Keratinocyte (primary cell): ENCODE measurements at places on chromosomes 12 and 14.

GRCh38 chr12:30304528-30304927, 391.1 kb downstream of the IPO8 start:
- no peaks in the 10 kb centered on the region for H3K27me3 ChIP-seq
- no peak overlapping the region for H3K4me3 ChIP-seq
- H3K4me1 ChIP-seq: peaks cover 9% of the 10 kb centered on the region
- no peak for DNase-seq
- H3K27ac ChIP-seq: no peak overlapping the region
- H3K36me3 ChIP-seq: no peaks in the 10 kb centered on the region

DNA sequence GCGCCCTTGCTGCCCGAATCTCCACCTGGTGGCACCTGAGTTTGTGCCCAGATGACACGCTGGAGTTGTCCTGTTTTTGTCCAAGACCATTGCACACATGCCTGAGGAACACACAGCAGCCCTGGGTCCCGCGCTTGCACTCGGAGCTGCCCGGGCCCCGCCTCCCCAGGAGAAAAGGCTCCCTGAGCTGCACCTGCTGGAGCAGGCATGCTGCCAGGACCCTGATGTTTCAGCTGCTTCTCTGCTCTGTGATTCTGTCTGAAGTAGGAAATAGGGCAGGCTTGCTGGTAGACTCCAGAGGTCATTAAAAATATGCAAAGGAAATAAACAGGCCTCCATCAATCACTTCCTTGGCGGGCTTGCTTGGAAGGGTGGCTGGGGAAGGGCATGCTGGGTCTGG, 271.6 kb downstream of the CACNA1C start:
- no peaks in the 10 kb centered on the region for H3K36me3 ChIP-seq
- no peak overlapping the region for H3K27ac ChIP-seq
- H3K4me3 ChIP-seq: no peak overlapping the region
- peaks cover 11% of the 10 kb centered on the region for H3K27me3 ChIP-seq
- DNase-seq: no peak

- H3K4me1 ChIP-seq: no peaks in the 10 kb centered on the region
- H3K27me3 ChIP-seq: no peaks in the 10 kb centered on the region
- no peak overlapping the region for H3K27ac ChIP-seq
Measured at GRCh38 chr12:19891936-19892591, 452.8 kb downstream of the AEBP2 start.

- H3K27ac ChIP-seq: no peak overlapping the region
- no peaks in the 10 kb centered on the region for H3K27me3 ChIP-seq
Measured at GRCh38 chr12:108666401-108666881, 32.7 kb upstream of the SELPLG start.

DNA sequence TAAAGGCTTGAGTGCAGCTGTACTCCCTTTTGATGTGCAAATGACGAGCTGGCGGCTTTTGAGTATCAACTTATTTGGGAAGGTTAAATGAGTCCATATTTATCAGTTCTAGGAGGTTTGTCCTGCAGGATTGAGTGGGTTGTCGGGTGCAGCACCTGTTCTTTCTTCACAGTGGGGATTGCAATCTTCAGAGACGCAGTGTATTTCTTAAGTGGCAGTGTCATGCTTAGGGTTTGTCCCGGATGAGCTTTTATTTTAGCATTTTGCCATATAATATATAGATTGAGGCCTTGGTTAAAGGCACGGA, 1.2 kb downstream of the FUT8 start:
- no peak overlapping the region for H3K27ac ChIP-seq
- peaks cover 14% of the 10 kb centered on the region for H3K4me1 ChIP-seq
- H3K4me3 ChIP-seq: peak overlapping the region; percentile 89
- H3K36me3 ChIP-seq: no peaks in the 10 kb centered on the region
- no peaks in the 10 kb centered on the region for H3K27me3 ChIP-seq
- DNase-seq: no peak

- H3K27me3 ChIP-seq: no peaks in the 10 kb centered on the region
- H3K4me3 ChIP-seq: no peak overlapping the region
- DNase-seq: no peak
- H3K4me1 ChIP-seq: no peaks in the 10 kb centered on the region
- H3K27ac ChIP-seq: no peak overlapping the region
- no peaks in the 10 kb centered on the region for H3K36me3 ChIP-seq
Measured at GRCh38 chr12:58087423-58088127, 146.2 kb downstream of the ATP23 start.

- H3K36me3 ChIP-seq: no peaks in the 10 kb centered on the region
- no peak for DNase-seq
- H3K4me3 ChIP-seq: no peak overlapping the region
Measured at GRCh38 chr12:75997658-75998057, 33.9 kb downstream of the PHLDA1 start.

- peaks cover 15% of the 10 kb centered on the region for H3K27me3 ChIP-seq
- no peak overlapping the region for H3K4me3 ChIP-seq
- no peaks in the 10 kb centered on the region for H3K36me3 ChIP-seq
- H3K27ac ChIP-seq: no peak overlapping the region
Measured at GRCh38 chr14:23548351-23549318, 2.9 kb downstream of the ZFHX2 start.

DNA sequence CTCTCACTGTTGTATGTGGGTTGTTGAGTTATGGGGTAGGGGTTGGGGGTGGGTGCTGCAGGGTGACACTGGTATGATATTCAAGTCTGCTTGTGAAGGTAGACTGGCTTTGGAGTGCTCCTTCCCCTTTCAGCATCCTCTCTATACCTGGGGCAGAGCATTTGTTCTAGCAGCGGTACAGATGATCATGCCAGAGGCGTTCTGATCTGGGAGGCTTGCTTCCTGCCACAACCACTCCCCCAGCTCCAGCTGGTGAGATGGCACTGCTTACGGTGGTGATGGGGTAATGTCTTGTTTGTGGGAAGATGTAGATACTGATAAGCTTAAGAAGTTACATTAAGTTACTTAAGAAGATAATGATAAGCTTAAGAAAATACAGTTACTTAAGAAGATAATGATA, 131.8 kb downstream of the ERC1 start:
- H3K4me3 ChIP-seq: no peak overlapping the region
- peaks cover under 1% of the 10 kb centered on the region for H3K4me1 ChIP-seq
- no peaks in the 10 kb centered on the region for H3K27me3 ChIP-seq
- no peaks in the 10 kb centered on the region for H3K36me3 ChIP-seq
- no peak for DNase-seq

DNA sequence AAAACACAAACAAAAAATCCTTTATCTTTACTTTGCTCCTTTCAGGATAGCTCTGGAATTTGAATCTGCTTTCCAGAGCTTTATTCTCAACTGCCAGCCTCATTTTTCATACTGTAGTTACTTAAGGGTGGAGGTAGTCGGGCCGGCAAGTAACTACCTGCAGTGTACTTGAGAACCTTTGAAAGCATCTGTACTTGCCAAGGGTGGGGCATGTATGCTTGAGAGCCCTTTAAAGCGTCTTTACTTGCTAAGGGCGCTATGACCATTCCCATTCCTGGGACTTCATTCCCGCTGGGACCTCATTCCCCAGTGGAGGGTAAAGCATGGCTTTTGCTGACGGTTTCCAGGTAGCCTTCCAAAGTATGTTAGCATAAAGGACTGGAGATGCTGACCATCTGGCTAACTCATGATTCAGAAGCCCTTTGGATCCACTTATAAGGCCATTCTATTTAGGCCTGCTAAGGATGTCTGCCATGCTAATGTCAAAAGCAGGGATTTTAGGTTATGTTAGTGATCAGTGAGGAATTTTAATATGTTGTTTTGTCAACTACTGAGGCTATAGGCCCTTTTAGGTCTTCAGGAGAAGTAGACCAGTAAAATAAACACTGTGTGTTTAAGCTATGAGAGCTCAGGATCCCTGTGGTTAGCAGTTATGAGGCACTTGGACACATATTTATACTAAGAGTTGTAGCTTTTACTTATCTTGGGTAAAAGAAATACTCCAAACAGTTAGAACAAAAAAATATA, 74.9 kb downstream of the CRADD start:
- H3K27ac ChIP-seq: no peak overlapping the region
- DNase-seq: no peak
- no peak overlapping the region for H3K4me3 ChIP-seq
- no peaks in the 10 kb centered on the region for H3K27me3 ChIP-seq
- peaks cover 15% of the 10 kb centered on the region for H3K4me1 ChIP-seq

- H3K27me3 ChIP-seq: peaks cover 20% of the 10 kb centered on the region
- peak; percentile 32 for DNase-seq
- H3K36me3 ChIP-seq: no peaks in the 10 kb centered on the region
- H3K4me3 ChIP-seq: no peak overlapping the region
- no peaks in the 10 kb centered on the region for H3K4me1 ChIP-seq
- H3K27ac ChIP-seq: no peak overlapping the region
Measured at GRCh38 chr14:92316937-92317336, 6.0 kb upstream of the SLC24A4 start.

DNA sequence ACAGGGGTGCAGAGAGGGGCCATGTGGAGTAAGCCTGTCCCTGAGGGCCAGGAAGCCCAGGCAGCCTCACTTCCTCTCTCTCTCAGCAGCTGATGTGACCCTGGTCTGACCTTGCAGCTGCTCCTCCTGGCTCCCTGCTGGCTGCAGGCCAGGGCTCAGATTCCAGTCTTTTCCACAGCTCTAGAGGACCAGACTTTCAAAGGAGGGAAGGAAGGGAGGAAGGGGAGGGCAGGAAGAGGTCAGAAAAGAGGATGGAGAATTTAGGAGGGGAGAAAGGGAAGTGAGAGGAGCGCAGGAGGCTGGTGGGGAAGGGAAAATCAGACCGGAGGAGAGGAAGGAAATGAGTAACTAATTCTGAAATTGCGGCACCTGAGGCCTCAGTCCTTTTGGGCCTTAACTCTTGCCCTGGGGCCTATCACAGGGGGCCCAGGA, 40.9 kb upstream of the VASH1 start:
- no peak for DNase-seq
- H3K4me1 ChIP-seq: no peaks in the 10 kb centered on the region
- H3K36me3 ChIP-seq: no peaks in the 10 kb centered on the region
- no peaks in the 10 kb centered on the region for H3K27me3 ChIP-seq
- H3K4me3 ChIP-seq: no peak overlapping the region

DNA sequence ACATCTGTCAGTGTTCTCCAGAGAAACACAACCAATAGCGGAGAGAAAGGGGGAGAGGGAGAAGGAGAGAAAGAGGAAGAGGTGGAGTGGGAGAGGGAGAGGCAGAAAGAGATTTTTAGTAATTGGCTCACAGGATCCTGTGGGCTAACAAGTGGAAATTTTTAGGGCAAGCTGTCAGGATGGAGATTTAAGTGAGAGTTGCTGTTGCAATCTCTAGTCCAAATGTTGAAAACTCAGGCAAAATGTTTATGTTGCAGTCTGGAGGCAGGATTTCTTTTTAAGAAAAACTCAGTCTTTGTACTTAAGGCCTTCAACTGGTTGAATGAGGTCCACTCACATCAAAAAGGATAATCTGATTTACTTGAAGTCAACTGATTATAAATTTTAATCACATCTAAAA, 12.5 kb upstream of the GLIPR1L2 start:
- H3K36me3 ChIP-seq: no peaks in the 10 kb centered on the region
- DNase-seq: no peak
- peaks cover 4% of the 10 kb centered on the region for H3K4me1 ChIP-seq

DNA sequence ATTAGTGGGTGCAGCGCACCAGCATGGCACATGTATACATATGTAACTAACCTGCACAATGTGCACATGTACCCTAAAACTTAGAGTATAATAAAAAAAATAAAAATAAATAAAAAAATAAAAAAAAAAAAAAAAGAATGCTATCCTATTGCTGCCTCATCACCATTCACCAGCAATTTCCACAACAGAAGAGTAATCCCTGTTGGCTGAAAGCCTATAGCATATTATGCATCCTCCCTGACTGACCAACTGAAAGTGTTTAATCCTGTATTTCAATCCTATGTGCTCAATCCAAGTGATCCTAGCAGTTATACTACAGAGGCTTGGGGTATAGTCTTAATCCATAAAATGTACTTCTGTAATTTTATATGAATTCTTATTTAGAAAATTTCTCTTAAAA, 18.5 kb downstream of the DICER1 start:
- H3K27me3 ChIP-seq: no peaks in the 10 kb centered on the region
- H3K4me3 ChIP-seq: no peak overlapping the region
- no peak overlapping the region for H3K27ac ChIP-seq
- H3K36me3 ChIP-seq: no peaks in the 10 kb centered on the region

- no peaks in the 10 kb centered on the region for H3K4me1 ChIP-seq
- H3K4me3 ChIP-seq: no peak overlapping the region
- H3K27me3 ChIP-seq: no peaks in the 10 kb centered on the region
- DNase-seq: no peak
Measured at GRCh38 chr14:95303552-95303951, 16.2 kb downstream of the CLMN start.

DNA sequence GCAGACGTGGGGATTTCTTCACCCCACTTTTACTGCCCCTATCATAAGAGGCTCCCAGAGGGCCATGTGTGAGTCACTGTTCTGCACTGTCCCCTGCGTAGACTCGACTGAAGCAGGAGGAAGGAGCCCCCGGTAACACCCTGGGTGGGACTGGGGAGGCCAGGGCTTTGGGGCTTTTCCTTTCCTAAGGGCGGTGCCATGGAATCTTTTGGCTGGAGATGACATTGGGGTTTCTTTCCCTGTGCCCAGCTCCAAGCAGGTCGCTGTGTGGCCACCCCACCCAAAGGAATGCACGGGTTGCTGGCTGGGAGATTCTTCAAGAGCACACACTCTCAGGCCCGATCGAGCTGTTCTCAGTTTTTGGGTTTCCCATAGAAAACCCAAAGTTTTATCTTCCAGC, 62.3 kb upstream of the RIN3 start:
- no peaks in the 10 kb centered on the region for H3K4me1 ChIP-seq
- DNase-seq: no peak
- H3K27ac ChIP-seq: no peak overlapping the region
- no peak overlapping the region for H3K4me3 ChIP-seq
